ENCODE measurements at places on chromosomes 7 and 10. TPM values are rescaled to one million over a fixed set of nuclear protein-coding genes. Genes with fewer than 3 reads are reported as not detected.

Gene NME8
- polyA plus RNA-seq: not detected

Gene VENTX
- polyA plus RNA-seq: not detected

Gene RBP3
- not detected for polyA plus RNA-seq

Gene METTL27
- polyA plus RNA-seq: not detected

Gene LRRTM3
- not detected for polyA plus RNA-seq

Gene CALML3
- polyA plus RNA-seq: not detected

Gene ADAMTS14
- polyA plus RNA-seq: not detected

Gene ABCB4
- 12.5 TPM for polyA plus RNA-seq

Gene ZNF33A
- polyA plus RNA-seq: 25.0 TPM

Gene STEAP2
- polyA plus RNA-seq: not detected

Gene CALML5
- not detected for polyA plus RNA-seq

Gene TTYH3
- 2.0 TPM for polyA plus RNA-seq

Gene FAS
- polyA plus RNA-seq: 11.1 TPM

Gene ANKRD30A
- polyA plus RNA-seq: not detected

Gene SLC29A3
- polyA plus RNA-seq: 9.0 TPM

Gene JAKMIP3
- polyA plus RNA-seq: not detected

Gene CYP26C1
- not detected for polyA plus RNA-seq
